Muscle of arm (tissue), 14 donors: ENCODE measurements at places on chromosomes 2 and 18. TPM values are rescaled to one million over a fixed set of nuclear protein-coding genes. Genes with fewer than 3 reads are reported as not detected.

- DNase-seq: no peak
Observed at GRCh38 chr18:36772241-36772723, 56.5 kb downstream of the TPGS2 start.

DNA sequence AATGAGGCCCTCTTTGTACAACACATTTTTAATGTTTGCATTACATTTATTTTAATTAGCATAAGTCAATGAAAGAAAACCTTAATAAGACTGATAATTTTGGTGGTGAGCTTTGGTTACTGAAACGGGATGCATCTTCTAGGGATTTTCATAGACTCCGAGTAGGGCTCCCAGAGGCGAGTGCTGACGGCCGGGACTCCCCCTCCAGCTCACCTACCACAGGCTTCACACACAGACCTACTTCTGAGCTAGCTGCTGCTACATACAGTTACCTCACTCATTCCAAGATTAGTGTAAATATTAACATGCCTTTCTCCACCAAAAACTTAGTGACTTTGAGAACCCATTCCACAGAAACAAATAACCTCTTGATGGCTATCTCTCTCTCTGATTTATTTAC, 271.1 kb downstream of the GALR1 start:
- DNase-seq: no peak

DNA sequence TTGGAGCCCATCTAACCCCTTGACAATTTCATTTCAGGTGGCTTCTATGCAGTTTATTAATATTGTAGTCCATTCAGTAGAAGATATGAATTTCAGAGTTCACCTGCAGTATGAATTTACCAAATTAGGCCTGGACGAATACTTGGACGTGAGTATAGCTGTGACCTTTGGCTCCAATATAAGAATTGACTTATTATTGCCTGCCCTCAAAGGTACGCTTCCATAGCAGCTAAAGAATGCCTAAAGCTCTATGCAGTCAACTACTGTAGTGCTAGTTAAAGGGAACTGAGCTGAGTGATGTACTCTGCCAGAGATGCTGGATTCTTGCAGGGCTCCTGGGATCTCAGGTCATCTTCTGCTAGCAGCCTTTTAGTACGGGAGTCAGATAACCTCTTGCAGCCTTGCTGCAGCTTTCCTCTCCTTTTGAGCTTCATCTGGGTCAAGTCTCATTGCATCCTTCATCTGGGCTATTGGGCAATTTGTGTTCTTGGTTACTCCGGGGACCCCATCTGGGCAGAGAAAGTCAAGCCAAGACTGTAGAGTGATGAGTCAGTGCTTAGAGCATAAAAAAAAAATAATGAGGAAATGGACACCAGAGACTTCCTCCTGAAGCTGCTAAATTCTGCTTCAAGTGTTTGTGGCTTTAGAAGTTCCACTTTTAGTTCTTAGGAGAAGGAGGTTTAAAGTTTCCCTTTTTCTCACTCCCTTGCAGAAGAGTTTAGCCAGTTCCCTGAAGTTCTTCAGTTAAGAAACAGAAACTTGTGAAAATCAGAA, 105.6 kb downstream of the PRPF40A start:
- peak; percentile 42 for DNase-seq

- no peak for DNase-seq
Observed at GRCh38 chr2:37224063-37224462, 7.3 kb downstream of the CEBPZ start.

DNA sequence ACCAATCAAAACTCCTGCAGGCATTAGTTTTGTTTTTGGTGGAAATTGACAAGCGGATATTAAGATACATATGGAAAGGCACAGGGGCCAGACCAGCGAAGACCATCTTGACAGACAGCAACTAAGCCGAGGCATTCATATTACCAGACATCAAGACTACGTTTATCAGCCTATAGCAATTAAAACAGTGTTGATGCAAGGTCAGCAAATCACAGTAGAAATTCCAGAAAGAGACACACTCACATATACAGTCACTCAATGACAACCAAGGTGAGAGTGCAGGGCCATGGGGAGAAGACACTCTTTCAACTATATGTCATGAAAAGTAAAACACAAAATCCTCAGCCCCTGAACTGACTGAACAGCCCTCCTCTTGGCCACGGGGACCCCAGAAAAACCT, 164.6 kb downstream of the TPO start:
- DNase-seq: no peak

Gene FAM117B
- 3.1 TPM for polyA plus RNA-seq

Gene SCN3A
- 1.0 TPM for polyA plus RNA-seq

Gene CEBPZOS
- polyA plus RNA-seq: 46.0 TPM
